ELR (cell line): ENCODE measurements at places on chromosomes 3 and 15.

- DNase-seq = no peak
Measured at GRCh38 chr3:81245043-81245442, 516.4 kb downstream of the GBE1 start.

- no peak for DNase-seq
Measured at GRCh38 chr3:46578973-46579755, 13.1 kb upstream of the LRRC2 start.

- no peak for DNase-seq
Measured at GRCh38 chr3:194339356-194339755, 11.8 kb downstream of the CPN2 start.

GRCh38 chr3:42005401-42005800, 43.5 kb upstream of the ULK4 start:
- no peak for DNase-seq

GRCh38 chr3:138786788-138787271, 47.9 kb downstream of the PIK3CB start:
- no peak for DNase-seq

- DNase-seq = no peak
Measured at GRCh38 chr3:69058180-69058946, 6.2 kb upstream of the TMF1 start.
